Endothelial cell (in vitro differentiated cells): ENCODE measurements at places on chromosomes 11 and 22.

DNA sequence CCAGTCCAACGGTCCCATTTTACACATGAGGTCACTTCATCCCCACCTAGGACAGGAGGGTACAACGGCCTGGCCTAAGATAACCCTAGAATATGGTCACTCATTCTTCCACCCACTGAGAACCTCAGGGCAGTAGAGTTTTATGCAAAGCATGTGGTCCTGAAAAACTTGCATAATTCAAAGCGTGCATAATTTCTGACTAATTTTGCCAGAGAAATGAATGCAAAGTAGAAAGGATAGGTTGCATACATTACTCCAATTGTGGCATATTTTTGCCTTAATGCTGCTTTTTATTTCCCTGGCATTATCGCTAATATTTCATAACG is 32.5 kb upstream of the SLC35C1 start:
- DNase-seq = no peak

DNA sequence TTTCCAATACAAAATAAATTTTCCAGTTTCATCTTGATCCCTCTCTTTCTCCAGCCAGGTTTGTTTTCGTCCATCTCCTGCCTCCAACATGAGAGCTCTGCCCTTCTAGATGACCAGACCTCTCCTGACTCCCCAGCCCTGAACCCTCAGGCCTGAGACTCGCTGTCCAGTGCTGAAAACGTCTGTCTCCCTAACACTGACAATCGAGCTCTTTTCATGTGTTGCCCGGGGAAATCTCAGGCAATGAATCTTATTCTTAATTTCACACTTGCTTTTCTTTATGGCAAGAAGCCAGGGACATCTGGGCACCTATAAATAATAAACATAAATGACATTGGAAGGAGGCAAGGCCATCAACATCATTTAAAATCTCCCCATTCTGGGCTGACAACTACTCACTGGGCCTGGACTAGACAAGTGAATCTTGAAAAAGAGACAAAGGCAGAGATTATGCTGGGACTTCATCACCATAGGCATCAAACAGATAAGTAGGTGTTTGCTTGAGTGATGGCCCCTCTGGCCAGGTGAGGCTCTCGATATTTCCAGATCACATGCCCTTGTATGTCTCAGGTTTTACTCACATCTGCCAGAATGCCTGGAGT is 274.5 kb upstream of the B3GAT1 start:
- peak; percentile 27 for DNase-seq

DNA sequence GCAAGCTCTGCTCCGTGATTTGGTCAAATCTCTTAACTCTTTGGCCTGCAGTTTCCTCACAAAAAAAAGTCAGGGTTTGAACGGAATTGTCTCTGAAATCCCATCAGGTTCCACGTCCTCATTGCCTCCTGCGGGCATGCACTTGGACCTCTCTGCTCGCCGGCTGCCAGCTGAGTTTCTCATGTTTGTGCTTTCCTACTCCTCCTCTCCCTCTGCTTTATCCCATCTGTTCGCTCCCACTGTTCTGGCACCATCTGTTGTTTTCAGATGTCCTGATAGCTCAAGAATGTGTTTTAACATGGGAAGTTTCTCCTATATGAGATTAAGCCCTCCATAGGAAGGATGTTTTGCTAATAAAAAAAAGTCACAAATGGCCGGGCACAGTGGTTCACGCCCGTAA is 49.4 kb upstream of the ARHGAP42 start:
- DNase-seq = no peak

DNA sequence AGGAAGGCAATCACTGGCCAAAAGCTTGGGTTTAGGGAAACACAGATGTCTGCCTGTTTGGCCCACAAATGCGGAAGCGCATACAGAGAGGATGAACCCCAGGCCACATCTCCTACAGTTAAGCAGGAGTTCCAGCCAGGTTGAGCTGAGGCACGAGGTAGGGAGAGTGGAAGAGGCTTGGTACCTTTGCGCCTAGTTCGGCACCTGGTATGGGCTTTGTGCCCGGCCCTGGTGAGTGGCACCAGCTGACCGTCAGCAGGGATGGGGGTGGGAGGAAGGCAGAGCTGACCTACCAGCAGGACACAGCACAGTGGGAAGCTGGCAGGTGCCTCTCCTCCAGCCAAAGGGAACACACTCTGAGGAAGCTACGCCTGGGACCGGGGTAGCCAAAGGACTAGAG is 57.6 kb downstream of the KCNC1 start:
- DNase-seq = no peak

DNA sequence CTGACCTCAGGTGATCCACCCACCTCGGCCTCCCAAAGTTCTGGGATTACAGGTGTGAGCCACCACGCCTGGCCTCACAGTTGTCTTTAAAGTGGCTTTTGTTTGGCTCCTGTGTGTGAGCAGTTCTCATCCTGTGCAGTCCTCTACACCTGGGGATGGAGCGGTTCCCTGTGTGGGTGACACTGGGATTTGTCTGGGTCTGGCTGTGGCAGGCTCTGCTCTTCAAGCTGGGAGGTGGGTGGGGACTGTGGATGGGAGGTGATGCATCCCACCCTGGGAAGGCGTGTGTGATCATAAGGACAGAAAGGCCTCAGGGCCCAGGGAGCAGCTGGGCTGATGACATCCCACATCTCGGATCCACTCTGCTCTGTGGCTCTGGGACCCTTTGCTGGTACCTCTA is 1266.8 kb downstream of the BRD1 start:
- DNase-seq = no peak

- DNase-seq = no peak
Measured at GRCh38 chr11:5923427-5923776, 18.6 kb upstream of the OR56A3 start.

DNA sequence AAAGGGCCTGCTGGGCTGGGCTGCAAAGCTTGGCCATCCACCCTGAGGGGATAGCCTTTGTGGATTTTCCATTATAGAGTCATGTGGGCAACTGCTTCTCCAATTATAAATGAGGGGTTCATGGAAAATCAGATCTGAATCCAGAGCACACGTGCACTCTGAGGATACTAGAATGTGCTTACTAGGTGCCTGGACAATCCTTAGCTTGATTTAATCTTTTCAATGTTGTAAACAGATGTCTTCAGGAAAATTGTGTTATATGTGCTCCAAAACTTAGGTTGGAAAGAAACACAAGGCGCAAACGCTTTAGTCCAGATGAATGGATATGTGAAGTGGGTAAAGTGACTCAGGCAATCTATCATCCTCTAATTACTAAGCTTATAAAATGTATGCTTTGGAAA is 92.0 kb downstream of the SLC17A6 start:
- DNase-seq = no peak

- no peak for DNase-seq
Measured at GRCh38 chr11:59678813-59679165, 10.0 kb upstream of the PATL1 start.

DNA sequence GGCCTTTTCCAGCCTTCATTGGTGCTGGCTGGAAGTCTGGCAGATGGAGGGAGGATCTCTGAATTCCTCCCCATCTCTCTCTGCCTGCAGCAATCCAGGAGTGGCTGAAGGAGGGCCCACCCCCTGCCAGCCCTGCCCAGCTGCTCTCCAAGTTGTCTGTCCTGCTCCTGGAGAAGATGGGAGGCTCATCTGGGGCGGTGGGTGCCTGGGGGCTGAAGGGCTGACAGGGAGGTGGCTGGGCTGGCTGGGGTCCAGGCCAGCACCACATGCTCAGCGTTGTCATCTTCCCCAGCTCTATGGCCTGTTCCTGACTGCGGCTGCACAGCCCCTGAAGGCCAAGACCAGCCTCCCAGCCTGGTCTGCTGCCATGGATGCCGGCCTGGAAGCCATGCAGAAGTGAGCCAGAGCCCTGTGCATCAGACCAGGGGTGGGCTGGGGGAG is 12.2 kb downstream of the TKFC start:
- no peak for DNase-seq

DNA sequence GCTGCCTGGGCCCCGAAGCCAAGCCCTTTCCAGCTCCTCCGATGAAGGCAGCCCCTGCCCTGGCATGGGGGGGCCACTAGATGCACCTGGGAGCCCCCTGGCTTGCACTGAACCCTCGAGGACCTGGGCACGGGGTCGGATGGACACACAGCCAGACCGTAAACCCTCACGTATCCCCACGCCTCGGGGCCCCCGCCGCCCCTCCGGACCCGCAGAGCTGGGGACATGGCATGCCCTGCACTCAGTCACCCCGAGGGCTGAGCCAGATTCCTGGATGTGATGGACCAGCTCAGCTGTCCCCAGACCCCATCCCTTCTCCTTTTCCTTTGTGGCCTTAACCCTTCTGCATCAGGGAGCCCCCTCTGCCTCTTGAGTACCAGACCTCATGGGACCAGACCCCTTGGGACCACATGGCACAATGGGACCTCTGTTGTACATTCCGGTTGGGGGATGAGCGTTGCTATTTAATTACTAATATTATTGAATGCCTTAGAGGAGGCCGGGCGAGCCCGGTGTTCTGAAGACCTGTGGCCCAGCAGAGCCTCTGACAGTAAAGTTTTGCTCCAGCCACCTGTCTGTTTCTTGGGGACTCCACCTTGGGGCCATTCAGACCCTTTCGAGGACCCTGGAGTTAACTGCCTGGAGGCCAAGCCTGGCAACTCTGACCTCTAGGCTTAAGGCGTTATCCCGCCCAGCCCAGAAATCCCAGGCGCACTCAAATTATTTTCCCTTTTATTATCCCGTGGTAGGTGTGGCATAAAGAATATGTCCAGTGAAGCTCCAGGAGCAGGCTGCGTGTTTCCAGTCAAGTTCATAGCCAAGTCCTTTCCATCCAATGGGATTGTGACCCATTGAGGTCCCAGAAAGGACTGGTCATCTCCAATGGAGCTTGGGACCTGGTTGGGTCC is 3.0 kb downstream of the RASL10A start:
- no peak for DNase-seq

DNA sequence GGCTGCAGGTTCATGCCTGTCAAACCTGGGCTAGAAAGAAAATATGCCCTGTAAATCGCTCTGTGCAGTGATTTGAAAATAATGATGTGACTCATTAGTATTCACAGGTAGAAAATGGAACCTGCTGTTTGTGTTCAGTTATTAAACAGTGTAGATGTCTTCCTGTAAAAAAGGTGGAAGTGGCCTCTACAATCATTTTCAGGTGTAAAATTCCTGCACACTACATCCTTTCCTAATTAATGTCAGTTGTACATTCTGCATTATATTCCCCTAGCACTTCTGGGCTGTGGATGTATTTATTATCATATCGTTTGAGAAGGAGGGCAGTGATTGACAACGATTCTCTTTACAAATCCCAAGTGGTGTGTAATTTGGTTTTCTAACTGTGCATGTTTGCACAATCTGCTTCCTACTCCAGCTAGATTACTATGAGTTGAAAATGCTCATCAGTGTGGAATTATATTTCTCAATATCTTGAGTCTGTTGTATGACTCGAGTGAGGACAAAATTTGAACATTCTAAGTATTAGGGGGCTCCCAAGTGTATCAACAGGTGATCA is 454.0 kb upstream of the DDI1 start:
- DNase-seq = no peak

DNA sequence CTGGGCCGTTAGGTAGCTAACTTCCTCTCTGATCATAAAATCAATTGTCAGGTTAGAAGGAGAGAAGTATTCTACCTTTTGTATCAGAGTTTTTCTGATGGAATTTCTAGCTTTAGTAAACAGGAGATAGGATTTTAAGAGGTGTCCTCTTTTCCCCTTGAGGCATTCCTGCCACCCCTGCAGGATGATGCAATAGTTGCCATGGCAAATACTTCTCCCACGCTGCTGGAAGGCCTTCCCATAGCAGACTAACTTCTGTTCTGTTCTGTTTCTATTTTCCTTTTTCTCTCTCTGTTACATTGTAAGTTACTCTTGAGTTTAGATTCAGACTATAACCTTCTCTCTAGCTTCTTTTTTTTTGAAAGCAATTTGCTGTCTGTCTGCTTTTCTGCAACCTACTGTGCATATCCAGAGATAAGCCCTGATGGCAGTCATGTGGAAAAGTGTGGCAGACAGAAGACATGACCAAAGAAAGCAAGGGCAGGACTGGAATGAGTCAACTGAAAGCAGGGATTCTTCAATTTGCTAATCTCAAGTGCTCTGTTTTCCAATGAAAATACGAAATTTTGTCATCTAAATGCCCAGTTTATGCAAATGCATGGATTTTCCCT is 679.1 kb downstream of the DLG2 start:
- no peak for DNase-seq

DNA sequence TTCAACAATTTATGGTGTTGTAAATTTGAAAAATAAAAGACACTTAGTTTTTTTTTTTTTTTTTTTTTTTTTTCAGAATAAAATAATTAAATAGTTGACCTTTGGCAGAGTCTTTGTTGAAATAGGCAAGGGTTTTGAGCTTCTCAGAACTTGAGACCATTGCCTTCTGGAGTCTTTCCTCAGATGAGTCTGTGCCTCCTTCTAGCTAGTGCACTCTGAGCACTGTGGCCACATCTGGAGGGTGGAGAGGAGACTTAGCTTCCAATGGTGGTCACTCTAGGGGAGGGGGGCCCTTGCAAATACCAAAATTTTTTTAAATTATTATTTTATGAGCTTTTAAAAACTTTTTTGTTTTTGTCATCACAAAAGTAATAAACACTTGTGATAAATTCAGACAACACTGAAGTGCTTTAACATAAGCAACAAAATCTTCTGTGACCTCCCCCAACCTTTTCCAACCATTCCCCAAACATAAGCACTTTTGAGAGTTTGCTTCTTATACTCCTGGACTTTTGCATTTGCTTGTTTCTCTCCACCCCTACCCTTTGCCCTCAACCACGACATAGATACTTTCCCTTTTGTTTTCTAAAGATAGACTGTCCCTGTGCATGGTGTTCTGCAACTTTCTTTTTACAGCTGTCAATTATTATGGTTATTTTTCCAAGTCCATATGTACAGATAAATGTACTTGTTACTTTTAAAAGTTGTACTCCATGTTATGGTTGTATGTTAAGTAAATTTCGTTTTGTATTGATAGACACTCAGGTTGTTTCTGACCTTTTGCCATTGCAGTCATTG is 41.1 kb downstream of the BMAL1 start:
- no peak for DNase-seq

DNA sequence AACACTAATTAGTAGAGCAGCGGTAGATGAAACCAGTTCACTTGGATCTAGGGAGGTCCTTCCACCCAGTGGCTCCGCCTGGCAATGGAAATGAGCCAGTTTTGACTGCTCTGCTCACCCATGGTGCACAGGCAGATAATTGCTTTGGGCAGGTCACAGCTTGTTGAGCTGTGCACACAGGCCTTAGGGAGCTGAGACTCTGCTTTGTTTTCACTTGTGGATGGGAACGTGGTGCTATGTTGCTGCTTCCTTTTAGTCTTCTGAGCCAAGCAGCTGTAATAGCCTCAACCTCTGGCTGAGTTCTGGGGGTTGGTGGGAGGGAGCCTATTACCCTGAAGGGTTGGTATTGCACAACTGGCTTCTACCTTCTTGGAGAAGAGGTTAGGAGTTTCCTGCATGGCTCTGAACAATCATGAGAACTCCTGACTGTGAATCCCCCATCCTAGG is 262.3 kb upstream of the MTNR1B start:
- DNase-seq = no peak

- no peak for DNase-seq
Measured at GRCh38 chr11:47109727-47110246, 66.9 kb downstream of the ARFGAP2 start.

DNA sequence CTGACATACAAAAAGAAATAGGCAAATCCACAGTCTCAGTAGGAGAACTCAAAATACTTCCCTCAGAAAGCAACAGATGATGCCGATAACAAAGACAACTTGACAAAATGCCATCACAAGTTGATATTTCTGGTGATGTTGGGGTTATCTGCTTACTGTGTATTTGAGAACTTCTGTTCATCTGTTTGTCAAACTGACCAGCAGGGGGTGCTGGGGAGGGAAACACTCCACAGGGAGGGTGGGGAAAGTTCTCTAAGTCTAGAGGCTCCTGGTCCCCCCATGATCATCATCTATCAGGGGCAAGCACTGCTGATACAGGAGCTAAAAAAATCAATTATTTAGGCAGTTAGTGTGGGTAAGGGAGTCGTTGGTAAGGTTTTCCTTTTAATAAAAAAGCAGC is 19.2 kb downstream of the GLYATL1 start:
- DNase-seq = peak; percentile 30
